Stimulated activated CD8-positive, alpha-beta memory T cell treated with anti-CD3 and anti-CD28 coated beads, Interleukin-4, amount 100 ng/mL, for 1 hour (primary cell): ENCODE measurements at places on chromosomes 4 and X.

GRCh38 chr4:177105536-177105935, 204.1 kb upstream of the NEIL3 start:
- DNase-seq = no peak

GRCh38 chr4:143441678-143442077, 71.8 kb upstream of the SMARCA5 start:
- no peak for DNase-seq

DNA sequence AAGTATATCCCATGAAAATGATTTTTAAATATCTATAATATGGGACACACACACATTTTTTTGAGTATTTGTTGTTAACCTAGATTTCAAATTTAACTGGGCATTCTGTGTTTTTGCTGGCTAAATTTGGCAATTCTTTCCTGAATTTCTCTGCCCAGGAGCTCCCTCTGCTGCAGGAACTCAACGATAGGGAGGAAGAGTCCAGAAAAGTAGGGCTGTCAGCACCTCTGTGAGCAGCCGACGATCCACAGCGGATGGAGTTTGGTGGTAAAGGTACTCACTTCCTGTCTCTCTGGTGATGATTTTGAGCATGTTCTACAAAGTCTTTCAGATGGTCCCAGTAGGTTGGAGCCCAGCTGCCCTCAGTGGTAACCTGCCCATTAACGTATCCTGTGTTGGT, 23.1 kb upstream of the TMEM184C start:
- DNase-seq = no peak

GRCh38 chr4:100257567-100257966, 67.3 kb upstream of the DDIT4L start:
- no peak for DNase-seq

GRCh38 chr4:26484516-26484915, 5.8 kb downstream of the CCKAR start:
- DNase-seq = no peak

DNA sequence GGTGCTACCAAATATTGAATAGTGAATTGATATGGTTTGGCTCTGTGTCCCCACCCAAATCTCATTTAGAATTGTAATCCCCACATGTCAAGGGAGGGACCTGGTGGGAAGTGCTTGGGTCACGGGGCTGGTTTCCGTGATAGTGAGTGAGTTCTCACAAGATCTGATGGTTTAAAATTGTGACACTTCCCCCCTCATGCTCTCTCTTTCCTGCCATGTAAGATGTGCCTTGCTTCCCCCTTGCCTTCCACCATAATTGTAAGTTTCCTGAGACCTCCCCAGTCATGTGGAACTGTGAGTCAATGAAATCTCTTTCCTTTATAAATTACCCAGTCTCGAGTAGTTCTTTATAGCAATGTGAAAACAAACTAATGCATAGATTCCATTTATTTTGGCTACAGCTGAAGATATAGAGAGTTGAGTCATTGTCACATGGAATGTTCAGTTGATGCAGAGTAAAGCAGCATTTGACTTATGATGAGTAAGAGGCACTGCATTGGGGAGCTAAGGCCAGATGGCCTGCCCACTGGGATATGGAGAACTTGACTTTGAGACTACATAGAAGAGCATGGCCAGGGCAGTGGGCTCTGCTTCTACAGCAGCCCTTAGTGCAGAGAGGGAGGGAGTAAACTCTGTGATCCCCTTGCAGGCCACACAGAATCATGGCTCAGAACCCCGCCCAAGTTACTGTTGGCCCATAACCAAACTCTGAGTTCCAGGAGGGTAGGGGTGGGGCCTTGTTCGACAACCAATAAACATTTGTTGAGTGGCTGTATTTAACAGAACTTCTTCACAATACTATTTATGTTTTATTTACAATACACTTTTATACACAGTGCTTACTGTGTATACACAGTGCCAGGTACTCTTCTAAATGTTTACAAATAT, 34.2 kb downstream of the RAI2 start:
- no peak for DNase-seq

- DNase-seq = no peak
Observed at GRCh38 chr4:93394545-93395081, 433.9 kb upstream of the ATOH1 start.

DNA sequence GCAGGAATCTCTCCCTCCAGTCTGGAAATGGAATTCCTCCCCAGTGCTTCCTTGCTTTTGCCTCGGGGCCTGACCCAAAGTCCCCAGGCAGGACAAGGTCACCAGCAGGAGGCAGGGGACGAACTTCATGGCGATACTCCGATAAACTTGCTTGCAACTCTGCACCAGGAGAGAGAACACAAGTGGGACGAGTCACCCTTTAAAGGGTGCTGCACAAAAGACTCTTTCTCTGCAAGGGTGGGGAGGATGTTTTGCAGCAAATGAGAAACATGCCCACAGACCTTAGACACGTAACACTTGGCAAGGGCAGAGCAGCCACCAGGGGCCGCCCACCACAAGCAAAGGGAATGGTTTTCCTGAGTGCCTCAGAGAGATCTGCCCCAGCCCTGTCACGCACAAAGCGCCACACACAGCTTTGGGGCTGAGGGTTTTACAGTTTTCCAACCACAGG, at the start of gene FGFBP2:
Gene FGFBP2, minus strand, starts transcription at position 175 of the 451 bp plus-strand sequence. Its CDS starts 46 bp downstream, at position 129.
- no peak for DNase-seq

DNA sequence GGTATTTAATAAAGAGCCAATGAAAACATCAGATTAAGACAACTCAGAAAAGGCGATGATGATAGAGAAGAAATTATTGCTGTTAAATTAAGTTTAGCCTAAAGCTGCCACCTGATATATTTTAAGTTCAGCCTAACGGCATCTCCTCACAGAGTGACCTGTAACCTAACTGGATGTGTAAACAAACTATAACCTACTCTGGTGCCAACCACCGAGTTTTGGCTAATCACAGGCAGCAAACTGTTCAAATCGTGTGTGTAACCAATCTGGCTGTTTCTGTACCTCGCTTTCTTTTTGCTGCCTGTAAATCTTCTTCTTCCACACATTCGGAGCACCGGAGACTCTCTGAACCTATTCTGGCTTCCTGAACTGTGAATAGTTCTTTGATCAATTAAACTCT, 37.8 kb upstream of the MED14 start:
- DNase-seq = no peak

GRCh38 chr4:8250227-8250626, 19.3 kb upstream of the HTRA3 start:
- DNase-seq = no peak

- no peak for DNase-seq
Observed at GRCh38 chr4:44646151-44646550, 5.3 kb downstream of the YIPF7 start.

- no peak for DNase-seq
Observed at GRCh38 chrX:29940750-29941149, 274.6 kb upstream of the MAGEB2 start.

DNA sequence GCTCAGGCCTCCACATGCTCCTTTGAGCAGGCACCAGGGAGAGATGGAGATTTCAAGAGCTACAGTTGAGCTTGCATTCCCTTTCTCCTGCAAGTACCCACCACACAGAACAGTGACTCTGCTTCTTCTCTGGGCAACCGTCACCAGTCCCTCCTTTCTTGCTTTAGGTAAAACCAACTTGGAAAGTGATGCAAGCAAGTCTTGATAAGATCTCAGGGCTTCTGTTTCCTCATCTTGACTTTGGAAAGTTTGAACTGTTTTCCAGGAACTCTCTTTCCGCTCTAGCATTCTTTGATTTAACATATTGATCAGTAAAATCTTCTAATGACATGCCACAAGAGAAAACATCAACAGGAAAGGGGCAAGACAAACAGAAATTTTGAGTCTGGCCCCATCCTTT, 73.7 kb downstream of the USP46 start:
- DNase-seq = no peak

- no peak for DNase-seq
Observed at GRCh38 chr4:99221980-99222379, 2.9 kb upstream of the ADH6 start.

DNA sequence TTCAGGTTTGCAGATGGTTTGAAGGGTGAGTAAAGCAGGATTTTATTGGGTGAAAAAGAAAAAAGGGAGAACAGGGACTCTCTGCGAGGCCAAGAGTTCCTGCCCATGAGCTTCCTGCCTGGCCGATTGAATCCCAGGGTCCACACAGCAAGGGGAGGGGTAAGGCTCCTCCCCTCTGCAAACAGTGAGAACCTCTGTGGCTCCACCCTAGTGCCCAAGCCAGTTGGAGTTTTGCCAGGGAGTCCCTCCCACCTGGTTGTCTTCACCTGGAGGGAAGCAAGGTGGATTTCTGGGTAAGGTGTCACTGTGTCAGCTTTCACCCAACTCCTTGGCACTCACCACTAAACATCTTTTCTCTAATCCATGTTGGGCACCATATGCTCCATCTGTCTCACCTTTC, 70.9 kb downstream of the PDHA2 start:
- DNase-seq = no peak
